Progenitor cell of endocrine pancreas (in vitro differentiated cells): ENCODE measurements at places on chromosomes 1 and 21. TPM values are rescaled to one million over a fixed set of nuclear protein-coding genes. Genes with fewer than 3 reads are reported as not detected.

The RNU1-2 gene
- 3,923 and 3,957 TPM in 2 replicates for total RNA-seq

The PRRX1 gene
- total RNA-seq: 1.5 TPM in 2 replicates

DNA sequence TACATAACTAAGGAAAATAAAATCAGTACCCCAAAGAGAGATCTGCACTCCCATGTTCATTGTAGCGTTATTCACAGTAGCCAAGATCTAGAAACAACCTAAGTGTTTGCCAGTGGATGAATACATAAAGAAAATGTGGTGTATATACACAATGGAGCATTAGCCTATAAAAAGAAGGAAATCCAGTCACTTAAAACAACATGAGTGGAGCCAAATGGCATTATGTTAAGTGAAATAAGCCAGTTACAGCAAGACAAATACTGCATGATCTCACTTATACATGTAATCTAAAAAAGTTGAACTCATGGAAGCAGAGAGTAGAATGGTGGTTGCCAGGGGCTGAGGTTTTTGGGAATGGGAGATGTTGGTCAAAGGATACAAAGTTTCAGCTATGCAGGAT is 508.3 kb upstream of the B3GALT2 start:
- no peak overlapping the region for H3K27ac ChIP-seq
- H3K27me3 ChIP-seq: no peaks in the 10 kb centered on the region
- H3K4me3 ChIP-seq: no peak overlapping the region
- H3K36me3 ChIP-seq: no peaks in the 10 kb centered on the region

GRCh38 chr1:52920791-52921291 is 699 bp downstream of the ECHDC2 start:
- H3K4me1 ChIP-seq: no peaks in the 10 kb centered on the region
- peak overlapping the region; percentile 77 for H3K4me3 ChIP-seq
- peaks cover 4% of the 10 kb centered on the region for H3K36me3 ChIP-seq
- peaks cover 16% of the 10 kb centered on the region for H3K27me3 ChIP-seq

The KIF1B gene
- 74.4 and 78.7 TPM in 2 replicates for total RNA-seq

The NIBAN1 gene
- 11.0 TPM in 2 replicates for total RNA-seq

- no peak overlapping the region for H3K27ac ChIP-seq
- DNase-seq: no peak
- peaks cover 43% of the 10 kb centered on the region for H3K36me3 ChIP-seq
- H3K4me1 ChIP-seq: no peaks in the 10 kb centered on the region
- no peak overlapping the region for H3K4me3 ChIP-seq
Observed at GRCh38 chr1:172588296-172589291, 55.6 kb downstream of the SUCO start.

The ADGRL4 gene
- total RNA-seq: not detected in 2 replicates

The MYOM3 gene
- total RNA-seq: 0.62 and 0.84 TPM in 2 replicates

DNA sequence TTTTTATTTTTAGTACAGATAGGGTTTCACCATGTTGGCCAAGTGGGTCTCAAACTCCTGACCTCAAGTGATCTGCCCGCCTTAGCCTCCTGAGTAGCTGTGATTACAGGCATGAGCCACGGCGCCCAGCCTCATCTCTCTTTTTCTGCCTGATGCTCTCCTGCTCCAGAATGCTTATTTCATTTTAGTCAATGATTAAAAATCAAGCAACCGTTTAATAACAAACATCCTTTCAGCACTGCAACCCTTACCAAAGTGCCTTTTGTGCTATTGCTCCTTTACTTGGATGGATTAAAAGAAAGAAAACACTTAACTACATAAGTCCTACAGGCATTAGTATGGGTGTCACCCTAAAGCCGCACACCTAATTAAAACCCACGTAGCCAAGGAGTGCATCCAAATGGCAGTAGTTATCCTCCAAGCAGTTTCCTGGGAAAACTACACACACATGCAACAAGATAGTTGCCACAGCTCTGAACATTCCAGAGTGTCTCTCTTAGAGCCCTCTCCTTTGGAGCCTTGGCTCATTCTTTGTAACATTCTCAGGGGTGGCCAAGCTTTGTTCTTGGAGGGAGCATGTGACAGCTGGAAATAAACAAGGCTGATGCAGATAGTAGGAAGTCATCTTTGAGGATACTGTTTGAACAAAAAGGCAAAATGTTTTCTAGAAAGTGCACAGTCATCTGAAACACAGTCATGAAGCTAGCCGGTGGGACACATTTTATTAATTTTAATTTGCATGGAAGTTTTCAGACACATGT is 51.2 kb downstream of the KCNJ15 start:
- H3K27me3 ChIP-seq: no peaks in the 10 kb centered on the region
- H3K4me1 ChIP-seq: peaks cover 2% of the 10 kb centered on the region
- H3K27ac ChIP-seq: no peak overlapping the region
- H3K36me3 ChIP-seq: no peaks in the 10 kb centered on the region
- DNase-seq: no peak

The RPE65 gene
- total RNA-seq: not detected in 2 replicates

The TNFRSF14 gene
- 0.41 and 0.75 TPM in 2 replicates for total RNA-seq

The TDRD5 gene
- total RNA-seq: 0.12 and 0.18 TPM in 2 replicates

The KIF17 gene
- total RNA-seq: 0.64 and 1.1 TPM in 2 replicates

The GUCA2B gene
- 0.89 and 1.3 TPM in 2 replicates for total RNA-seq

DNA sequence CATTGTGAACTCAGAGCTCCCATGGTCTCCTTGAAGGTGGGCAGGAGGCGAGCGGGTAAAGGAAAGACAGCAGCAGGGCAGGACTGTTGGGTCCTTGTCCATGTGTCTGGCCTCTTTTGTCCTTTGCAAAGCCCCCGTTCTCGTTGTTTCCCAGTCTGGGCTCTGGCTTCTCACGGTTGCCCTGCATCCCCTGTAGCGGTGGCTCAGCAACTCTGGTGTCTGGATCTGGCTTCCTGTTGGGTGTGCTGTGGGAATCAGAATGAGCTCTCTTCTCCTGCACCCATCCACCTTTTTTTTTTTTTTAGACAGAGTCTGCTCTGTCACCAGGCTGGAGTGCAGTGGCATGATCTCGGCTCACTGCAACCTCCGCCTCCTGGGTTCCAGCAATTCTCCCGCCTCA is 11.1 kb downstream of the H6PD start:
- peaks cover 18% of the 10 kb centered on the region for H3K4me1 ChIP-seq
- H3K4me3 ChIP-seq: no peak overlapping the region
- H3K27me3 ChIP-seq: no peaks in the 10 kb centered on the region
- H3K27ac ChIP-seq: no peak overlapping the region

DNA sequence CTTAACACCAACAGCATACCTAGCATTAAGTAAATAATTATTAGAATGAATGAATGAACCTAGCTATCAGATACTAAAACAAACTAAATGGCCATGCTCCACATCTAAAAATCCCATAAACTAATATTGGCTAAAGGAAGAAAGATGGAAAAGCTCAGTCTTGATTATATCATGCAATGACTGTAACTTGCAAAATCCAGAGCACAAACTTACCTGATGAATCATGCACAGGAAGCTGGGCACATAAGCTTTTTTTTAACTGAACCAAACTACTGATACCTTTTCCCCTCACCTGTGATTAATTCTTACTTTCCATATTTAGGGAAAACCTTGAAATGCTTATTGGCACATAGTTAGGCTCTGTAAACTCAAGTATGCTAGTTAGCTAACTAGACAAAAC is 70.2 kb downstream of the KIF14 start:
- no peaks in the 10 kb centered on the region for H3K36me3 ChIP-seq
- no peaks in the 10 kb centered on the region for H3K27me3 ChIP-seq
- DNase-seq: no peak
- peaks cover 7% of the 10 kb centered on the region for H3K4me1 ChIP-seq
- H3K27ac ChIP-seq: no peak overlapping the region
- H3K4me3 ChIP-seq: no peak overlapping the region

GRCh38 chr1:60833173-60833572 is 249.2 kb upstream of the NFIA start:
- no peak for DNase-seq
- H3K4me3 ChIP-seq: no peak overlapping the region
- peaks cover 16% of the 10 kb centered on the region for H3K4me1 ChIP-seq
- peak overlapping the region; percentile 86 for H3K27ac ChIP-seq

The F5 gene
- 1.7 and 2.9 TPM in 2 replicates for total RNA-seq

- no peak overlapping the region for H3K4me3 ChIP-seq
- peaks cover 2% of the 10 kb centered on the region for H3K27me3 ChIP-seq
- no peaks in the 10 kb centered on the region for H3K36me3 ChIP-seq
- no peak for DNase-seq
Observed at GRCh38 chr1:220957233-220957605, 78.0 kb downstream of the HLX start.

The TAS1R3 gene
- 1.1 and 1.2 TPM in 2 replicates for total RNA-seq

- H3K4me3 ChIP-seq: no peak overlapping the region
- DNase-seq: no peak
- H3K4me1 ChIP-seq: peaks cover 5% of the 10 kb centered on the region
- H3K27me3 ChIP-seq: no peaks in the 10 kb centered on the region
- H3K36me3 ChIP-seq: peaks cover 12% of the 10 kb centered on the region
Observed at GRCh38 chr1:174976436-174977108, 23.2 kb upstream of the CACYBP start.

The TTLL10 gene
- 5.0 and 5.5 TPM in 2 replicates for total RNA-seq

GRCh38 chr1:232579958-232580941 is 49.7 kb downstream of the SIPA1L2 start:
- no peak for DNase-seq
- no peak overlapping the region for H3K4me3 ChIP-seq
- peaks cover 6% of the 10 kb centered on the region for H3K36me3 ChIP-seq
- H3K27me3 ChIP-seq: no peaks in the 10 kb centered on the region
- no peak overlapping the region for H3K27ac ChIP-seq

DNA sequence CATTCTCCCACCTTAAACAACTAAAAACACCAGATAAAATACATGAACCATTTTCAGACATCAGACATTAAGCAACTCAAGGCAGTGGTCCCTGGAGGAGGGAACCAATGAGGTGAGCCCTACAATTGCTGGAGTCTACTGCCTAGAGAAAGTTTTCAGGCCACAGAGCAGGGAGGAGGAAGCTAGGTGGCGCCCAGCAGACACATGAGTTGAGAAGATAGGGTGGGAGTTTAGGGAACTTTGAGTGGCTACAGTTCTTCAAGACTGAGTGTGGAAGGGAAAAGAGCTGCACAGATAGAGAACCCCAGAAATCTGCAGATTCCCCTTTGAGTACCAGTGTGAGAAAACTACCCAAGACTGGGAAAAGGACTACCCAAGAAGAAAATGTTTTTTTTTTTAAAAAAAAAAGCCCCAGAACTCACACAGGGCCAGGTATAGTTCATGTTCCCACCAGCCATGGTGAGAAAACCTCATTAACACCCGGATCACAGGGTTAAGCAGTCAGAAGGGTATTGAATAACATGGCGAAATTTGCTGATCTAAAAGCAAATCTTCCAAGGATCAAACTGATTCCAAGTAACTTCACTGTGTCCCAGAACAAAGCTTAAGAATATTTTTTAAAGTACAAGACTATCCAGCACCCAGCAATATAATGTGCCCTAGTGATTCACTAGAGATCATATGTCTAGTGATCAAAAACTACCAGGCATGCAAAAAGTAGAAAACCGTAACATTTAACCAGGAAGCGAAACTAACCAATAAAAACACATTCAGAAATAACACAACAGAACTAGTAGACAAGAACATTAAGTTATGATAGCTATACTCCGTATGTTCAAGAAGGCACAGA is 12.0 kb downstream of the ALDH9A1 start:
- H3K36me3 ChIP-seq: peaks cover 32% of the 10 kb centered on the region
- H3K4me3 ChIP-seq: no peak overlapping the region
- no peak overlapping the region for H3K27ac ChIP-seq

The CCDC30 gene
- total RNA-seq: 17.3 and 23.6 TPM in 2 replicates

DNA sequence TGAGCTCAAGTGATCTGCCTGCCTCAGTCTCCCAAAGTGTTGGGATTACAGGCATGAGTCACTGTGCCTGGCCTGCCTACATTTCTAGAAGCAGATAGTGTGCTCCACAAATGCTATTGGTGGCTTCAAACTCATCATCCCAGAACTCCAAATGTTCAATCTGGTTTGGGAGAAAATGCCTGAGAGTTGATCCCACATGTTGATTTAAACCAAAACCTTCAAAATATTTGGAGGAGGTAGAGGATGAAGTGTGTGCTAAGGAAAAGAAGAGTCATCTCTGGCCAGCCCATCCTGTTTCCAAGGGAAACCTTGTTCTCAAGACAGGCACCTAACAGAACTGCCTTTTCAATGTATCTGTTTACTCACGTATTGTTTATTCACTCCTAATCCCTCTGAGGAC is 55.4 kb upstream of the GRHL3 start:
- H3K27ac ChIP-seq: no peak overlapping the region
- H3K27me3 ChIP-seq: no peaks in the 10 kb centered on the region
- H3K4me1 ChIP-seq: no peaks in the 10 kb centered on the region
- no peak overlapping the region for H3K4me3 ChIP-seq

DNA sequence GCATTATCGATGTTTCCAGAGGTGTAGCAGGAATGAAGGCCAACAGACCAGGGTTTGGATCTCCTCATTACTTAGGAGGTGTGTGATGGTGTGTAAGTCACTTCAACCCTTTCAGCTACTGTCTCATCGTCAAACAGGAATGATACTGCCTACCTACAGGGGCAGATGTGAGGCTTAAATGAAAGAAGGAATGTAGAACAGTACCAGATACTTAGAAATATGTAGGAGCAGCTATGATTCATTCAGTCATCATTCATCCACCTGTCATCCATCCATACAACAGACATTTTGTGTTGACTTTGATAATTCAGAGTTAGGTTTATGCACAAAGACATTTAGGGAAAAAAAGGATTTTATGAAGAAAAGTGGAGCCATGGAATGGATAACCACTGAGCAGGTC is 486.9 kb upstream of the DAB1 start:
- H3K36me3 ChIP-seq: no peaks in the 10 kb centered on the region
- peaks cover 7% of the 10 kb centered on the region for H3K27me3 ChIP-seq
- no peak overlapping the region for H3K4me3 ChIP-seq
- no peaks in the 10 kb centered on the region for H3K4me1 ChIP-seq

GRCh38 chr1:214386747-214387146 is 105.8 kb downstream of the SMYD2 start:
- DNase-seq: no peak
- no peak overlapping the region for H3K4me3 ChIP-seq
- H3K36me3 ChIP-seq: peaks cover 28% of the 10 kb centered on the region
- H3K4me1 ChIP-seq: peaks cover 7% of the 10 kb centered on the region
- H3K27ac ChIP-seq: no peak overlapping the region
- H3K27me3 ChIP-seq: no peaks in the 10 kb centered on the region

GRCh38 chr1:96234299-96234698 is 487.3 kb upstream of the PTBP2 start:
- peaks cover 1% of the 10 kb centered on the region for H3K36me3 ChIP-seq
- H3K27me3 ChIP-seq: no peaks in the 10 kb centered on the region
- H3K4me3 ChIP-seq: peak overlapping the region; percentile 27
- peaks cover 25% of the 10 kb centered on the region for H3K4me1 ChIP-seq
- DNase-seq: no peak

- peak within 1 kb of the TSS; percentile 45 for H3K4me3 ChIP-seq
- peak within 1 kb of the TSS; percentile 82 for H3K27ac ChIP-seq
- H3K36me3 ChIP-seq: no peaks in the 10 kb centered on the region
- peaks cover 21% of the 10 kb centered on the region for H3K4me1 ChIP-seq
Observed at GRCh38 chr1:159900086-159900680, at the start of gene CFAP45. CFAP45 (minus strand) TSS chr1:159900165; CDS start chr1:159900098, 67 bp downstream.

The VANGL2 gene
- 75.6 and 80.4 TPM in 2 replicates for total RNA-seq

DNA sequence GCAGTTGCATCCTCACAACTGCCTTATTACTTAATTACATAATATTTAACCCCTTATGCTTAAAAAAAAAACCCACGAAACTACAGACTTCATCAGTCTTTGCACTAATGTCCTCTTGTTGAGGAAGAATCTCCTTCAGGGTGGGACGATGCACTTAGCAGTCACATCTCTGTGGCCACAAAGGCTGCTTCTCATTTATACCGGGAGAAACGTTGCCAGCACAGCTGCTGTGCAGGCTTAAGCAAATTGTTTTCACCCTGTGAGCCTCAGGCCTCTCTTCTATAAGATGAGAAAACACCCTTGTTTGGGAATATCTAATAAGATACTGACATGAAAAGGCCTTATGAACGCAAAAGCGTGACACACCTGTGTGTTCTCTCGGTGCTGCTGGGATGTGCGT is 2.9 kb upstream of the OBSCN start:
- H3K4me3 ChIP-seq: no peak overlapping the region
- no peak overlapping the region for H3K27ac ChIP-seq
- peaks cover 2% of the 10 kb centered on the region for H3K4me1 ChIP-seq
- peaks cover 1% of the 10 kb centered on the region for H3K36me3 ChIP-seq
- peaks cover 19% of the 10 kb centered on the region for H3K27me3 ChIP-seq
- no peak for DNase-seq

The MAP1LC3C gene
- not detected in 2 replicates for total RNA-seq

The MATN1 gene
- 0.11 and 0.14 TPM in 2 replicates for total RNA-seq
